ENCODE measurements at places on chromosomes 1 and 21. TPM values are rescaled to one million over a fixed set of nuclear protein-coding genes. Genes with fewer than 3 reads are reported as not detected.

The LDLRAD1 gene
- not detected for total RNA-seq

The SEC16B gene
- 9.7 TPM for total RNA-seq

The CSMD2 gene
- total RNA-seq, result 1.9 TPM

The TMPRSS3 gene
- total RNA-seq, result 0.76 TPM

The TTC24 gene
- total RNA-seq, result 5.6 TPM

The ROR1 gene
- total RNA-seq, result 12.3 TPM

The INKA2 gene
- total RNA-seq, result 9.8 TPM

The ITGB2 gene
- total RNA-seq, result 345 TPM

The LEMD1 gene
- not detected for total RNA-seq

The KCNH1 gene
- total RNA-seq, result not detected

DNA sequence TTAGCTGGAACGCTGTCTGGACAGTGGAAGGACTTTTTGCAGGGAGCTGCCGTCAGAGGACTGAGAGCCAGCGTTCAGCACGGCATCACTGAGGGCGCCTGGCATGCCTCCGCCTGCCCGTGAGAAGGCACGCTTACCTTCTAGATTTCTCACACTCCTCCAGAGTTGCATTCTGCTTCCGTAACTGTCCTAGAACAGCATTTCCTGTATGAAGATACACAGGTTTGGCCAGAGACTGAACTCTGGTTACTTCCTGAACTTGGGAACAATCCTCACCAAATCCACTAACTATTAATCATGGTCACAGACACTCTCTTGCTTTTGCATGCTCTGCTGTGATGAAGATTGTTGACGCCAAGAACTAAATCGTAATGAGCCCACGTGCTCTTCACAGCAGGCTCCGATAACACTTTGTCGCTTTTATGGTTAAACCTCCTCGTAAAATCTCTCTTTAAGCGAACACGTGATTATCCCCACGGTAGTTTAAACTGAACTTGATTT is 93.5 kb downstream of the KIF26B start:
- no peak for DNase-seq

GRCh38 chr1:117598489-117598888 is 7.4 kb upstream of the TENT5C start:
- DNase-seq, result no peak

GRCh38 chr21:27122686-27123085 is 155.8 kb upstream of the ADAMTS5 start:
- no peak for DNase-seq

GRCh38 chr1:89588480-89588879 is 44.4 kb upstream of the LRRC8C start:
- no peak for DNase-seq

GRCh38 chr1:233575450-233575849 is 38.5 kb upstream of the KCNK1 start:
- no peak for DNase-seq

GRCh38 chr1:26578167-26578566 is 48.6 kb downstream of the RPS6KA1 start:
- DNase-seq, result peak; percentile 27

GRCh38 chr1:180179162-180179957 is 24.7 kb downstream of the QSOX1 start:
- DNase-seq, result peak; percentile 48

DNA sequence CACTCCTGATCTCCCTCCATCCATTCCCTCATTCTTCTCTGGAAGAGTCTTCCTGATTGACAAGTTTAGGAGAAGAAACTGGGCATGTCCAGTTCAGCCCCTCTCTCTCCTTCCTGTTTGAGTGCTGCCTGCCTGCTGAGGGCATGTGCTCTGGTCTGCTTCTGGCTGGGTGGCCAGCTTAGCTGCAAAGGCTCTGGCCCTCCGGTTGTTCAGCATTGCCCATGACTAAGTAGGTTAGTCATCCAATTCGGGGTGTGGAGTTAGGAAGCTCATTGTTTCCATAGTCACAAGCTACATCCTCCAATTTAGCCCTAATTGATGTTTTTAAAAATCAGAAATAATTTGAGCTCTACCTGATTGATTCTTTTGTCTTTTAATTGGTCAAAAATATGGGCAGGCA is 25.6 kb upstream of the PLA2G2E start:
- DNase-seq, result no peak

- DNase-seq, result no peak
Measured at GRCh38 chr1:41169066-41169798, 72.9 kb downstream of the SCMH1 start.

- DNase-seq, result no peak
Measured at GRCh38 chr21:25732091-25732760, 2.5 kb downstream of the ATP5PF start.

GRCh38 chr1:27284425-27285273 is 37.3 kb upstream of the TMEM222 start:
- DNase-seq, result peak; percentile 93

DNA sequence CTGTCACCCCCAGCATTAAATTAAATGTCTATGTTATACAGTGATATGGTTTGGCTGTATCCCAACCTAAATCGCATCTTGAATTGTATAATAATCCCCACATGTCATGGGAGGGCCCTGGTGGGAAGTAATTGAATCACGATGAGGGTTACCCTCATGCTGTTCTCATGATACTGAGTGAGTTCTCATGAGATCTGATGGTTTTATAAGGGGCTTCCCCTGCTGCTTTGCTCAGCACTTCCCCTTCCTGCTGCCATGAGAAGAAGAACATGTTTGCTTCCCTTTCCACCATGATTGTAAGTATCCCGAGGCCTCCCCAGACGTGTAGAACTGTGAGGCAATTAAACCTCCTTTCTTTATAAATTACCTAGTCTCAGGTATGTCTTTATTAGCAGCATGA is 445.7 kb downstream of the MRPL39 start:
- DNase-seq, result no peak

DNA sequence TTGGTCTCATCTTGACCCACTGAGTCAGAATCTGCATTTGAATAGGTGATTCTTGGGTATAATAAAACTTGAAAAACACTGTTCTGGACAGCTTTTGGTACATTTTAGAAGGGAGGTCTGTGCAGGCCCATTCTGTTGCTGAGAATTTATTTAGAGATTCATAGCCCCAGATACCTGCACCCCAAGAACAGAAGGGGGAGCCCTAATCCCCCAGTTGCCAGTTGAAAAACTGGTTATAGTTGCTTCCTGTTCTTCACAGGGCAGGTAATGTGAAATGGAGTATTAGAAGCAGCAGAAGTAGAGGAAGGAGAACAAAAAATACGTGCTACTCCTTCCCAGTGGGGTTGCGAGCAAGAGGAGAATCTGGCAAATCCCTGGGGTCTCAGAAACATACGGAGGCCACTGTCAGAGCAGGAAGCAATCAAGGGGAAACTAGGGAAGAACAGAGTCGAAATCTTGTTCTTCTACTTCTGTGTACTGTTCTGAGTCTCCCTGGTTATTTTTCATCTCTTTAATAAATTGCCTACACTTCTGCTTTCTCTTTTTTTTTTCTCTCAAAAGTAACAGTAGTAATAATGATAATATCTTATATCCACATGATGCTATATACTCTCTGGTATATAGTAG is 4.6 kb upstream of the CLCA2 start:
- DNase-seq, result no peak

DNA sequence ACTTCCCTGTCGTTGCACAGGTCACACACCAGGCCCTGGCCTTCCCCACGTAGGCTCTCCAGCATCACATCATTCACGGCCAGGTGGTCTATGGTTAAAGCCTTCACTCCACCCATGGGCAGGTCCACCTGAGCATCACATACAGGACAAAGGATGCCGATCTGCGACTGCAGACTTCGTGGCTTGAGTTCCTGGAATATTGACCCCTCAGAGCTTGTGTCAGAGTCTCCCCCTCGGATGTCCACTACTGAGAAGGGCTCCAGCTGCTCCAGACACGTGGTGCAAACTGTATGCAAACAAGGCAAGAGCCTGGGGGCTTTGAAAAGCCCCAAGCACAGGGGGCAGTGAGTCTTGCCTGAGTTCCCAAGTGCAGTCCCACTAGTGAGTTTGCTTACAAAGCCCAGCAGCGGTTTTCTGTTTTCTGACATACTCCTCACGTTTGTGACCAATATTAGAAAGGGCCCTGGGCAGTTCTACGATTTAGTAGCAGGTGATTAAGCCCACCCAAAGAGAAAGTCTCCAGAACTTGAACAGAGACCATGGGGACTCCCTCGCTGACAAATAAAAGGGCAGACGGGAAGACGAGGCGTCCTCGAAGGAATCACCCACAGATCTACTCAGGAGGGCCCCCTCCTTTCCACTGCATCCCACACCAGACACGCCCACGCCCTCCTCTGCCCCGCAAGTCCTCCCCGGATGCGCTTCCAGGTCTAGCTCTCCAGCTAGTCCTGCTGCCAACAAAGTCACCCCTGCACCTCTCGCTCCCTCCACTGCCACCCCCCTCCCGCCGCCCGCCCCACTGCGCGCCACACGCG is 568 bp downstream of the TRIM45 start:
- DNase-seq, result no peak

- no peak for DNase-seq
Measured at GRCh38 chr1:90675161-90675847, 41.8 kb downstream of the BARHL2 start.

DNA sequence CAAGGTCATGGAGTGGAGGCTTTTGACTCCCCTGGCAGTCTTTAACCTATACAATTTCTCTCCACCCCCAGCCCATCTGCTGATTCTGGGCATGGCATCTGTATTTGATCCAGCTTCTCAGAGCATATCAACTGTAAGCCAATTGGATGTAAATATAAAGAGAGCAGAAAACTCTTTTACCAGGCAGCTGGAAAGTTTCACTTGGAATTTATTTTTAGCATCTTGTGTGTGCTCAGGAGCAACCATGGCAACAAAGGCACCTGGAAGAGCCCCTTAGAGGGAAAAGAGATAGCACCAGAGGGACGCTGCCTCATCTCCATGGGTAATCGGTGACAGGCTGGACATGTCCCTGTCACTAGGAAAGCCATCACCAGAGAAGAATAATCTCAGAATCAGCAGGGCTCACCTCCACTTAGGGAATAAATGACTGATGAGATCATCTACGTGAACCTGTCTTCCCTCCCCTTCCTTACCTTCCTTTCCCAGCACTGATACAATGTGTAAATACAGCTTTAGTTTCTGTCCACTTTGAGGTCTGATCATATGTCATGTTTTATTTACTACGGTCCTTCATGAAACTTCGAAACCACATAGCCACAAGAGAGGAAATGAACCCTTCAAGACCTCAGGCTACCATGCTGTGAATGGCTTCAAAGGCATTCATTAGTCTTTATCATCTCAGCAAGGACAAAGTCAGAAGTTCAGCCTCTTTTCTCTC is 25.3 kb upstream of the SIPA1L2 start:
- DNase-seq, result no peak

GRCh38 chr21:36860736-36861594 is 105.5 kb downstream of the HLCS start:
- DNase-seq, result no peak

- DNase-seq, result no peak
Measured at GRCh38 chr1:245876586-245876985, 630.5 kb downstream of the SMYD3 start.

DNA sequence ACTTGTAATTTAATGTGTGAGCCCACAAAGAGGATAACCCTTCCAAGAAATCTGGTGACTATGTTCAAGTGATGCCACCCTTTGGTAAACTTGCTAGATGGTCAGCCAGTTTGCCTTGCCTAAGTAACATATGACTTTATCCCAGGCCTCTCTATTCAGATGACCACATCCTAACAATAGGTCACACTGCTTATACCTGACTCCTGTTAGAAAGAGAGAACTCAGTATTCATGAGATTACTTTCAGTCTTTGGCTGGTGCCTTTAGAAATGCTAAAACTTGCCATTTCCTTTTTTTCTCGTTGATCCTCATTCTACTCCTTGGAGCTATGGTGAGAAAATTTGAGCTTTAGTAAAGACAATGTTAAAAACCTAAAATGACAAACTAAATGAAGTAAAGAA is 28.5 kb upstream of the SERBP1 start:
- DNase-seq, result no peak

- no peak for DNase-seq
Measured at GRCh38 chr21:37263827-37264600, 3.1 kb downstream of the VPS26C start.

- DNase-seq, result peak; percentile 94
Measured at GRCh38 chr21:46229133-46229922, 754 bp upstream of the LSS start.

DNA sequence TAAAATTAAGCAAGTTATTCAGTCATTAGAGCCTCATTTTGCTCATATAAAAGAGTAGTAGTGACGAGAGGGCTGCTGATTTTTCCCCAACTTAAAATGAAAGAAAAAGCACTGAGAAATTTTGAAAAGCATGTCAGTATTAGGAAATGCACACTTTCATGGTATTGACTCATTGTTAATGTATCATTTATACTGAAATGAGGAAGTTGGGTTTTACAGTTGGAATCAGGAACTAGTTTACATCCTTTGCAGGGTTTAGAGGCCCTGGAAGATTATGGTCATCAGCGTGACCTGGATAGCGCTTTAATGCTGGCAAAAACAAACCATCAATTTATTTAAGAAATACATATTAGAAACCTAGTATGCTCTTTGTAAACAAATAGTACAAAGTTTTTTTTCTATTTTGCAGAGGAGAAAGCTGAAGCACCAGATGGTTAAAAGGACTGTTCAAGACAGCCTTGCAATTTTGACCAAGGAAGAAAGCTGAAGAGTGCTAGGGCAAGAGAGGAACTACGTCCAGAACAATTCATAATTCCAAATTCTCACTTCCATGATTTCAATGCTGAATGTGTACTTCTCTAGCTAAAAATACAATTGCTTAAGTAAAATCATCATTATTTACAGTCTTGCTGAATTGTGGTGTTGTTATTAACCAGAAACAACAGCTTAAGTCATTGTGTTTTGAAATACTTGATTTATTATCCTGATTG is 94.8 kb upstream of the SGIP1 start:
- no peak for DNase-seq

DNA sequence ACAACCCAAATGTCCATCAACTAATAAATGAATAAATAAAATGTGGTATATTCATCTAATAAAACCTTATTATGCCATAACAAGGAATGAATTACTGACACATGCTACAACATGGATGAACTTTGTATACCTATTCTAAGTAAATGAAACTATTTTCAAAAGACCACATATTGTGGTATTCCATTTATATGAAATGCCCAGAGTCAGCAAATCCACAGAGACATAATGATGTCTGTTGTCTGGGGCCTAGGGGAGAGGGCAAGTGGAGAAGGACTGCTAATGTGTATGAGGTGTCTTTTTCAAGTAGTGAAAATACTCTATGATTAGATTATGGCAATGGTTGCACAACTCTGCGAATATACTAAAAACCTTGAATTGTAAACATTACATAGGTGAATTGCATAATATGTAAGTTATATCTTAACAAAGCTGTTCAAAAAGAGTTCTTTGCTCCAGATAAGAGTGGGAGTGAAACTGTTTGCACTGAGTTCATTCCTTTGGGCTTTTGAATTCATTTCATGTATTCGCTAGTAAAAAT is 464.2 kb downstream of the NUF2 start:
- DNase-seq, result no peak

- no peak for DNase-seq
Measured at GRCh38 chr1:182845379-182845778, 6.2 kb downstream of the DHX9 start.
